Brain (organoid and tissue), 16 donors: ENCODE measurements at places on chromosomes 3 and 15. TPM values are rescaled to one million over a fixed set of nuclear protein-coding genes. Genes with fewer than 3 reads are reported as not detected.

The SLC6A20 gene
- 1.5 TPM for polyA plus RNA-seq

DNA sequence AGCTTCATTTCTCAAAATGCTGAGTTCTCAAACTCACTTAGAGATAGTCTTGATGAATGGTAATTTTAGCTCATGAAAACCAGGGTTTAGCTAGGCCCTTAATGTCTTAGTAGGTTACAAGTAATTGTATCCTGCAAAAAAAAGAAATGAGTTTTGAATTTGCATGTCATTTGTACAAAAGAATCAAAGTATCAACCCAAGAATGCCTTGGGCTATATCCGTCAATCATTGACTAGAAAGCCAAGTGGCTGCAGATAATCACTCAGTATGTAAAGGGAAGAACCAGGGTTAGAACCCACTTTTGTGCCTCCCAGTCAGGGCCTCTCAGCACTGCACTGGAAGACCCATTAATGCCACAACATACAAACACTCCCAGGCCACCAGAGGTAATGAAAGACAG is 427.6 kb upstream of the MDFIC2 start:
- DNase-seq = no peak

GRCh38 chr15:89299896-89300295 is 34.7 kb downstream of the POLG start:
- peak; percentile 57 for DNase-seq

DNA sequence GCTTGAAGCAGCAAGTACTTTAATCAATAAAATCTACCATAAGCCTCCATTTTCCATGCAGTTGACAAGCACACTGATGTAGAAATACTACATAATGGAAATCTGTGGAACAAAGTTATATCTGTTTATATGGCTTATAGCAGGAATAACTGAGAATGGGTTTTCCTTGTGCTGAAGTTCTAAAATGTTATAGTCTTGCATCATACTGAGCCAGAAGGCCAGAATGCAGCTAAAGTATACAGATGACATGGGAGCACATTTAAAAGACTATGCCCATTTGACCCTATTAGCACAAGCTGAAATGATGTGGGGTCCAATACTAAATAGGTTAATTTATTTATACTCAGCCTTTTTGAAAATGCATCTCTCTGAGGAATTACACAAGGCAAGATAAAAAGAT is 25.1 kb downstream of the SLC24A5 start:
- no peak for DNase-seq

DNA sequence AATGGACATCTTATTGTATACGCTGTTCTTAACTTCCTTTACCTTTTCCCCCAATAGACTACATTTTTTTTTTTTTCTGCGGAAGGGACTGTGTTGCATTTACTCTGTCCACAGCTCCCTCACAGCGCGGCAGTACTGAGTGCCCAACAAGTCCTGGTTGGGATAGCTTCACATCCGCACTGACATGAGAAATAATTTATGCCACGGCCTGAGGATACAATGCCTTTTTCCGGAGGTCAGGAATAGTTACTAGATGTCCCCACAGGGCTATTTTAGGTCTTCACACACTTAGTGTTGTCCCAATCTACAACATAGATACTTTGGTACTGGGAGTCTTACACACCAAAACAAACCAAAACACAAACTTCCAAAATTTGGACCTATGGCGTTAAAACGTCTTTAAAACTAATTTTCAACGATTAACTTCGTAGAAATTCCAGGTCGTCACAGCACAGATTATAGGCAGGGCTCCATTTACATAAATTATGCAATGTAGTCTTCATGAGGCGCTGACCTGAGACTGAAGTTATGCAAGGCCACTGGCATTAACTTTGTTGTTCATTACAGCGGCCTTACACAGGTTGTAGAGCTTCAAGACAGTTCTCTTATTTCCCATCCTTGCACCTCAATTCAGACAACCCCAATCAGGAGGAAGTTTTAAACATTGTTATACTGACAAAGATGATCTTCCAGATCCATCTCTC is 989 bp upstream of the PPIB start:
- DNase-seq = no peak

DNA sequence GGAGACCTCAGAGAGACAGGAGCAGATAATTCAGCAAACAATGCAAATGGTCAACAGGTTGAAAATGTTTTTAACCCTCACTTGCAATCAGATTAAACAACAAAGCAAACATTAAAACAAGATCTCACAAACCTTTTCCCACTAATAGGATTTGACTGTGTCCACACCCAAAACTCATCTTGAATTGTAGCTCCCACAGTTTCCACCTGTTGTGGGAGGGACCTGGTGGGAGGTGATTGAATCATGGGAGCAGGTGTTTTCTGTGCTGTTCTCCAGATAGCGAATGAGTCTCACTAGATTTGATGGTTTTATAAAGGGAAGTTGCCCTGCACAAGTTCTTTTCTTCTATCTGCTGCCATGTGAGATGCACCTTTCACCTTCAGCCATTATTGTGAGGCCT is 1.3 kb upstream of the LYSMD4 start:
- DNase-seq = no peak

- DNase-seq = no peak
Measured at GRCh38 chr3:53236112-53236841, 19.5 kb downstream of the TKT start.

The ESYT3 gene
- 0.53 TPM for polyA plus RNA-seq
